Ammon's horn (tissue), 1 donor: ENCODE measurements at places on chromosomes 12 and 14.

DNA sequence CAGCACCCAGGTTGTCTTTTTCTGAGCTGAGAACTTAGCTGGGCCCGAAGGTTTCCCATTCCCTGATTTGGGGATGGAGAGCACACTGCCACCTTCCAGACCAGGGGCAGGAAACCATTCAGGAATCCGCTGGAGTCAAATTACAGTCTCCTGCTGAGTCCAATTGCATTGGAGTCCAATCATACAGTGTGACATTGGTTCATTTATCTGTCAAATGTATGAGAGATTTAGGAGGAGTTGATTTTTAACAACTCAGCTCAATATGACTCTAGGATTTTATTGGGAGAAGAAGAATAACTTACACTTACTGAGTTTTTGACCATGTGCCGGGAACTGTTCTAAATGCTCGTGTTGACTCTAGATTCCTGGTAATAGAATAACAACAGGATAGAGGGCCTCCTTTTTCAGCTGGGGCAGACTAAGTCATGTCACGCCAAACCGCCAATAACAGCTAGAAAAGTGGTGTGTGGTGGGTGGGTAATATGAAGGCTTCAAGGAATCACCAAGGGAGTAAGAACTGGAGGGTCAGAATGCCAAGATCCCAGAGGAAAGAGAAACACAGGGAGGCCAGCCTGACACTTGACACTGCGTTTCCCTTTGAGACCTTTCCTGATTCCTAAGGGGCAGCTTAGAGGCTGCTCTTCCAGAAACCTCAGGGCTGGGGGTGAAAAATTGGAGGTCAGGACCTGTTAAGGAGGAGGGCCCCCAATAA lies 11.5 kb downstream of the SYNDIG1L start:
- DNase-seq: no peak

DNA sequence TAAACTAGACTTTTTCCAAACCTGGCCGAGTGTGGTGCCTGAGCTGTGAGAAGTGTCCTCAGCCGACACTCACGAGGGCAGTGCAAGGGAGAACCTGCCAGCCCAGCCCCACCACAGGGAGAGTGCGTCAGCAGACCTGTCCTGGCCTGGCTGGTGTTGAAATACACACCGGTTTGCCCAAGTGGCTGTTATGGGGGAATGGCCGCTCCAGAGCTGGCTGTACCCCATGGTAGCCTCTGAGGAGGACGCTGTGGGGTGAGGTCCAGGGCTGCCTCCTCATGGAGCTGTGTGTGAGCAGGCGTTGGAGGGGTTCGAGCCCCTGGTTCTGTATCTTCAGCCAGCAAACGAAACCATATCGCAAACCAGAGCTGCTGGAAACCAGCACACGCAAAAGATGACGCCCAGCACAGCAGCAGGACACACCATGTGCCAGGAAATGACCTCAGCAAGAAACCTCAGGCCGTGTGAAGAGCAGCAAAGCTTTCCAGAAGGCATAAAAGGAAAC lies 9.4 kb downstream of the ANKRD9 start:
- peak; percentile 57 for DNase-seq

GRCh38 chr14:100246809-100247428 lies 8.0 kb downstream of the YY1 start:
- peak; percentile 30 for DNase-seq

GRCh38 chr12:127667131-127667685 lies 599.8 kb upstream of the TMEM132C start:
- no peak for DNase-seq

DNA sequence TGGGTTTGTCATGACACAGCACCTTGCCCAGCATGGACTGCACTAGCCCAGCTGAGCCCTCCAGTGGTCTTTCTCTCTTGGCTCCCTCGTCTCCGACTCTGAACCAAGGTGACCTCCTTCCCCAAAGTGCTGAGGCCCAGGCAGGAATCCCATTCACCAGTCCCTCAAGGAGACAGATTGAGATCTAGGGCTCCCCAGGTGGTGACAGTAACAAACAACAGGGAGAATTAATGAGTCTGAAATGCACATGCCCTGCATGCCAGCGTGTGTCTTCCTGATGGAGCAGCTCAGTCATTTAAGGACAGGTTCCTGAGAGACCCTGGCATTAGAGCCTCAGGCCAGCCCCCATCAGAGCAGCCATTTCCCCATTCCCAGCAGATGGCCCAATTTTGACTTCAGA lies 51.4 kb upstream of the OAS1 start:
- DNase-seq: no peak
